Stromal cell of bone marrow (primary cell): ENCODE measurements at places on chromosomes 13 and 19.

- DNase-seq: no peak
Observed at GRCh38 chr13:106036870-106037269, 498.6 kb downstream of the EFNB2 start.

DNA sequence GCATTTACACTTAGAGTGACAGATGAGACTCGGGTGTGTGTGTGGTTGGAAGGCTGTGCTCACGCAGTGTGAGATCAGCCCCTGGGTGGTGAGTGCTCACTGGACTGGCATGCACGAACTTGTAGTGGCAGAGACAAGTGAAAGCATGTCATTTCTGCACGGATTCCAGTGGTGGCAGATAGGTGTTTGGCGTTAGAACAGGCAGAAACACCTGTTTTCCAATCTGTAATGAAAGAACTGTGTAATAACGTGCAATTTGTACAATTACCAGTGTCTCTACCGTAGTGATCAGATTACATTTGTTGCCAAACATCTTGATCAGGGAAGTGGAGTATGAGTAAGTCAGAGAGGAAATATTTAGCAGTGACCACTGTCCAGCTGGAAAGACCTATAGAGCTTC is 8.2 kb downstream of the LAMP1 start:
- DNase-seq: no peak

DNA sequence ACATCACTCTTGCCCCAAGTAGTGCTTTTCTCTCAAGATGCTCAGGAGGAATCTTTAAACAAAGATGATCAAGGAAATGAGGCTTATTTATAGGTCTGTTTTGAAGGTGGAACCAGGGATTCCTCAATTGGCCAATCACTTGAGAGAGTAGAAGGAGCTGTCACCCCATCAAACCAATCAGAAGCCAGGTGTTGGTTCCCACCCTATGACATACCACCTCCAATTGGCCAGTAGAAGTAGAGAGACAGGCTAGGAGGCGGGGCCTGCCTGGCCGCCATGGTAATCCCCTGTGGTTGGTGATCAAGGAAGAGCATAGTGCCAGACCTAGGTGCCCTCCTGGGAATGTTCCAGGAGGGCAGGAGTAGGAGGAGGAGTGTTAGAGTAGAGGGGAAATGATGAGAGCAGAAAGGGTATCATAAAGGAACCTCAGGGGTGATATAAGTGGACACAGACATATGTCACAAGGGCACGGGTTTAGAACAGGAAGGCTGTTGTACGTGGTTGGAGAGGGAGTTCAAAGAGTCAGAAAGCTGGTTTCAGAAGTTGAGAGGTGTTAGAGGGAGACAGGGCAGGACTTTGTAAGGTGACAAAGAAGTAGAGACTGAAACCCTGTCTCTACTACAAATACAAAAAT is 10.5 kb downstream of the PMIS2 start:
- DNase-seq: no peak

DNA sequence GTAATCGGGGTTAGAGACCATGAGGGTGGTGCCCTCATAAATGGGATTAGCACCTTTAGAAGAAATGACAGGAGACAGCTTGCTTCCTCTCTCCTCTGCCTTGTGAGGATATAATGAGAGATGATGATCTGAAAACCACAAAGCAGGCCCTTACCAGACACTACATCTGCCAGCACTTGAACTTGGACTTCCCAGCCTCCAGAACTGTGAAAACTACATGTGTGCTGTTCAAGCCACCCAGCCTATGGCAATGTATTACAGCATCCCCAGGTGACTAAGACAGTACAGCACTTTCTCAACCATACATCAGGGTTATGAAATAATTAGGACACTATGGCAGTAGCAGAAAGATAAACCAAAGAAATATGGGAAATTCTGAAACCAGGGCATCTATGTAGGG is 7.4 kb downstream of the ZNF564 start:
- no peak for DNase-seq

DNA sequence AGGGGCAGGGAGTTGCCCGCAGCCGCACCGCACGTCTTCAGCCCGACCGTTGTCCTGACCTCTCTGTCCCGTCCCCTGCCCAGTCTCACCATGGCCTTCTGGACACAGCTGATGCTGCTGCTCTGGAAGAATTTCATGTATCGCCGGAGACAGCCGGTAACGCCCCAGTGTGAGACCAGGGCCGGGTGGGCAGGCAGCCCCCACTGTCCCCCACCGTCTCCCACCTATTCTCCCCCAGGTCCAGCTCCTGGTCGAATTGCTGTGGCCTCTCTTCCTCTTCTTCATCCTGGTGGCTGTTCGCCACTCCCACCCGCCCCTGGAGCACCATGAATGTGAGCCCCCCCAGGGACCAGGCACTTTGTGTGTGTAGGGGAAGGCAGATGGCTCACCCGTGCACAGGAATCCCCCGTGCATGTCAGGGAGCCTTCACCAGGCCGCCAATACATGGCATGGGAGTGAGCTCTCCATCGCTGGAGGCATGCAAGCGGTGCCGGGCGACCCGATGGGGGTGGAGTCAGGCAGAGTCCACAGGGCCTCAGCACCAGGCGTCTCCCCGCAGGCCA is 1.4 kb downstream of the ABCA7 start:
- no peak for DNase-seq

DNA sequence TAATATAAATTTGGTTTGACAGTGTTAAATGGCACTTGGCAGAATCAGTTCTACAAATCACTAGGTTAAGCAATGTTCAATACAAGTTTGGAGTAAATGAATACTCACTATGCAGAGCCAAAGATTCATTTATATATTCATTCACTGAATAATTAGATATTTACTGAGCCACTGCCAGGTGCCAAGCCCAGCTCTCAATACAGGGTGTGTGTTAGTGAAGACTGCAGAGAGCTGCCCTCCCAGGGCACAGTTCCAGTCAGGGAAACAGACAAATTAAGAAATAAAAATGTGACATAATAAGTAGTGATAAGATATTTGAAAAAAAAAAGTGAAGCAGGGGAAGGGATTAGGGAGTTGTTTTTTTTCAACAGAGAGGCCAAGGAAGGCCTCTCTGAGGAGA is 411.7 kb downstream of the KCNRG start:
- DNase-seq: no peak

DNA sequence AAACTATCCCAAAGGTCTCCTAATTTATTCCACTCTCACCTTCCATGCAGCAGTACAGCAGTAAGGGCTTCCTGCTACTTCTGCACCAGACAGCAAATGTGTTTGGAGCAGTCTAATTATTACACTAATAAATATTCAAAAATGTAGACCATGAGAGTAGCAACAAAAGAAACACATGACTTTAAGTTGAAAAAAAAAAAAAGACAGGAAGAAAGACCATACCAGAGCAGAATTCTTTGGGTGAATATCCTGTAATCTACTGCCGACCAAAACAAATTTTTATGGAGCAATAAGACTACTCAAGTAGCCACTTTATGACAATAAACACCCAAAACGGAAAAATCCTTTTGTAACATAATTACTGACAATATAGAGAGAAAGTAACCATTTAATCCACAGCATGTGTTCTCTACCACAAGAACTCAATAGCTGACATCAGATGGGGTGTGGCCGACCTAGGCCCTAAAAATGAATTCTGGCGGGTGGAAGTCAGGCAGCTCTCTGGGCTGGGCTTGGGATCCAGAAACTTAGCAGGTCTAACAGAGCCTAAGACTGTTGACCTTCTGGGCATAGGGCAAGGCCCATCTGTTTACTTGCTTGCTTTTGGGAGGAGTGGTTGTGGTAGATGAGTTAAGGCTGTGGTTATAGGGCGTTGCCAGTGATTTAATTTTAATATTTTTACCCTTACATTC is 4.6 kb downstream of the KLF12 start:
- no peak for DNase-seq

DNA sequence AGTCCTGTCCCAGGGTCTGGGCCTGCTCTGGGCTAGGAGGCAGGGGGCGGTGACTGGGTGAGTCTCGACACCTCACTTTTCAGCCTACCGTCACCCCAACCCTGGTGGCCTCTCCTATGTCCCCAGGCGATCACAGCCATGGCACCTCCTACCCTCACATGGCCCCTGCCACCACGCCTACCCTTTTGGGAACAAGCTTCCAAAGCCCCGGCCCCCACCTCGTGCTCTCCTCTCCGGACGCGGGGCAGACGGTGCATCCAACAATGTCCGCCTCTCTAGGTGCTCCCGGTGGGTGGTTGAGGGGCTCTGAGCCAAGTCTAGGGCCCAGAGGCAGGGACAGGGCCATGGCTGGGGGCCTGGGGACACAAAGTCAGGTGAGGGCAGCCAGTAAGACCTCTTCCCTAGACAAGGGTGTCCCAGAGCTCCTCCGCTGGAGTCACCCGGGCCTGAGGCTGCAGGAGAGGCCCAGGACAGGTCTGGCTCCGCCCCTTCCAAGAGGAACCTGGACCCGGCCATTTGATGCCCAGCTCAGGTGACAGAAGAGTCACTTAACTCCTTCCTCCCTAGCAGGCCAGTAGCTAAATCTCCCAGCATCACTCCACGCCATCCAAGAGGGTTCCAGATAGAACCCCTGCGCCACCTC is at the start of gene SYNE4:
SYNE4 (minus strand) TSS at position 478 of the 643 bp plus-strand sequence; CDS start at position 346, 132 bp downstream.
- DNase-seq: no peak

- DNase-seq: no peak
Observed at GRCh38 chr19:55304980-55305379, 20.2 kb downstream of the TMEM150B start.

DNA sequence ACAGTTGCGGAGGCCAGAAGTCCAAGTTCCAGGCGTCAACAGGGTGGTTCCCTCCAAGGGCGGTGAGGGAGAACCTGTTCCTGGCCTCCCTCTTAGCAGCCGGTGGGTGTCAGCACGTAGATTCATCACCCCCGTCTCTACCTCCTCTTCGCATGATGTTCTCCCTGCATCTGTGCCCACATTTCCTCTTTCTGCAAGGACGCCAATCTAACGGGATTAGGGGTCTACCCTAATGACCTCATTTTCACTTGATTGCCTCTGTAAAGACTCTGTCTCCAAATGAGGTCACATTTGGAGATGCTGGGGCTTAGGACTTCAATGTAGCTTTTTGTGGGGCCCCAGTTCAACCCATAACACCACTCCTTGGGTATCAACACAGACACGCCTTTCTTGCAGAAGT is 38.5 kb downstream of the DPF1 start:
- DNase-seq: no peak

DNA sequence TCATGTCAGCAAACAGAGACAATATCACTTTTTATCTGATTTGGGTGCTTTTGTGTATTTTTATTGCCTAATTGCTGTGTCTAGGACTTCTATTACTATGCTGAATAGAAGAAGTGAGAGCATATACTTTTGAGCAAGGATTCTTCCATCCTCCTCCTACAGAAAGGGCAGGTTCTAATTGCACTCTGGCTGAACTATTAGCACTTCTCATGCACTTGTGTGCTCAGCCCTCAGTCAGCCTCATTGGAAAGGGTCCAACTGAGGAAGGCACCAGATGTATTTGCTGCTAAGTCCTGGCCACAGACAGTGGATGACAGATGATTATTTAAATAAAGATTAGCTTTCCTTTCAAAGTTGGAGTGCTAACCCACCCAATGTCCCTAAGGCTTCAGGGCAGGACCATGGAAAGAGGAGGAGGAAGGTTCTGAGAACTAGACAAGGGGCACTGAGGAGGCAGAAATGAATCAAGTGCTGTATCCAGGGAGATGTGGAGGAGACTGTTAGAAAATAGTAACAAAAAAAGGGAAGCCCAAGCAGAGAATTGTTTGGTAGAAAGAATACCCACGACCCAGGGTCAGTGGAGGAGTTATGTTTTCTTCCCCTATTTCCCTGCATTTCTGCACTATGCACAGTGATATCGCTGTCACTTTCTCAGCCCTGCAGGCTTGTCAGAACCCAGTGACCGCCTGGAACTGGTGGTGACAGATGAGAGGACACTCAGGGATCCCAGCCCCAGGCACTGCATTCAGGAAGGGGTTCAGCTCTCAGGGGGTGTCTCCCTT is 8.0 kb downstream of the LILRB4 start:
- no peak for DNase-seq

DNA sequence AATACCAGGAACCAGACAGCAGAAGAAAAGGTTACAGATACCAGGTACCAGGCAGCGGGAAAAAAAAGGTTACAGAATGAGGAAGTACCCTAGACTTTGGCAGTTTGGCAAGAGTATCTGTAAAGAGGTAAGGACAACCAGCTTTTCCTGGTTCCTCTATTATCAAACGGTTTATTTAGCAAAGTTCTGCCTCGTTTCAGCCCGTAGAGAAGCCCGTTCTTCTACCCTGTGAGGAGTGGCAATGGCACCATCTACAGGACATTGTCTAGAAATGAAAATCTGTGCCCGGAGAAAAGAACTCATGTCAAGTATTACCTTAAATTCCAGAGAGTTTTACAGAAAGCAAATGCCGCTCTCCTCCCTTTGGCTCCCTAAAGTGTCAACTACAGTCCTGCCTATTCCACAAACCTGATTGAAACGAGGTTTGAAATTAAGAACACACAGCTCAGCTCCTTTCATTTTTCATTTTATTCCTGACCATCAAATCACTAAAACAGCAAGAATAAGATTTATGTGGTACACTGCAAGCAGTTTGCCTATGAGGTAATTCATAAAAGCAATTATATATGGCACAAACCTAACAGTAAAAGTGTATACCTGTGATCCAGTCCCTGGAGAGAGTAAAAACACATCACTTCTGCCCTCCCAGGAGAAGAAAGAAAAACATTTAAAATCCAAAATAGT is 226.3 kb downstream of the SLC7A1 start:
- DNase-seq: peak; percentile 13

DNA sequence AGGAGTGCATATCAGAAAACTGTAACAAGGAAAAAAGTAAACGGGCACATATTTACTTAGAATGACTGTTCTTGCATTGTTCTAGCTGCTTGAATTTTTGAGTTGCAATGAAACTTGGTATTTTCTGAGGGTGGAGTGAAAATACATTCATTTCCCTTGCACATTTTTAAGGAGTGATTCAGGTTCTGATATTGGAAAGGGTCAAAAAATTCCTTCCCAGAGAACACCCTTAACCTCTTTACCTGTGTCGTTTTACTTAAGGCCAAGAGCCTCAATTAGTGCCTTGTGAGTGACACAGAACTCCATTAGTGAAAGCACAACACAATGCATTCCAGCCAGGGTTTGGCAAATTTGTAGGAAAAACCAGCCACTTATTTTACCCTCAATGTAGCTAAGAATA is 2.3 kb downstream of the ITGBL1 start:
- no peak for DNase-seq

DNA sequence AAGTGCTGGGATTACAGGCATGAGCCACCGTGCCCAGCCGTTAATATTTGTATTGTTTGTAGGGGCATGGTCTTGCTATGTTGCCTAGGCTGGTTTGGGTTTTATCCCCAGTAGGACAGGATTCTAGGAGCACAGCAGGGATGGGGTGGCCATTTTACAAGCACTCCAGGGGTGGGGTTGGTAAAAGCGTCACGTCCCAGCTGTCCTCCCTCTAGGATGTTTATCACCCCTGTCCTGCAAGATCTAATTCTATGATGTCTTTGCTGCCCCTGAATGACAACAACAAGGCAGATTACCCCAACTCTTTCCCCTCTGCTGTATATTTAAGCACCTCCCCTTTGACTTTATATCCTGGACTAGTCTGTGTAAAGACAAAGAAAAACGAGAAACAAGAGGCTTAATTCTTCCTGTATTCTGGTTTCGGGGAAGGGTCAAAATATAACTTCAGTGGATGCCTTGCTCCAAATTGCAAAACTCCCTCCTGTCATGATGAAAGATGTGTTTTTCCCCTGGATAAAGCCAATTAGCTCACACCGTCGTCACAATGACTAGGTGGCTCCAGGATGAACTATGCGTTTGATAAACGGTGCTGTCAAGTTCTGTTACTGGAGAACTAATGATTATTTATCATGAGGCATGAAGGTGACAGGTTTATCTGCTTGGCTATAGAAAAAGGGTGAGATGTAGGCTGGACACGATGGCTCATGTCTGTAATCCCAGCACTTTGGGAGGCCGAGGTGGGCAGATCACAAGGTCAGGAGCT is 27.8 kb upstream of the OR1M1 start:
- DNase-seq: no peak

GRCh38 chr19:46629546-46630025 is 4.7 kb upstream of the PTGIR start:
- DNase-seq: no peak
